ENCODE measurements at places on chromosomes 2 and 18.

- no peak for DNase-seq
Measured at GRCh38 chr2:180222644-180223043, 215.5 kb upstream of the CWC22 start.

GRCh38 chr2:16765356-16765755 lies 99.7 kb upstream of the CYRIA start:
- no peak for DNase-seq

DNA sequence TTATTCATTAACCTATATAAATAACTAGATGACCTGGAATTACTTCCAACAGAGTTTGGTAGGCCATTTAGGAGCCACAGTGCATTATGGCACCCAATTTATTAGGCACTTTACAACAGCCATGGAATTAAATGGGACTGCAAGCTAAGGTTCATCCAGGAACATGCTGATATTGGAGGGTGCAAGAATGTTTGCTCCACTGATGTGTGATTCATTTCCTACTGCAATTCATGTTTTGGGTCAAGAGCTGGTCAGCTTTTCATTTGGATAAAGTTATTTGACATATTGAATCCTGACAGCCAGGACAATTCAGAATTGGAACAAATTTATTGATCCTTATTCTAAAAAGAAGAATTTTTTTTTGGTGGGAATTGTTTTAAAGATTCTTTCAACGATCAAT lies 11.8 kb upstream of the LYPD1 start:
- DNase-seq: no peak

DNA sequence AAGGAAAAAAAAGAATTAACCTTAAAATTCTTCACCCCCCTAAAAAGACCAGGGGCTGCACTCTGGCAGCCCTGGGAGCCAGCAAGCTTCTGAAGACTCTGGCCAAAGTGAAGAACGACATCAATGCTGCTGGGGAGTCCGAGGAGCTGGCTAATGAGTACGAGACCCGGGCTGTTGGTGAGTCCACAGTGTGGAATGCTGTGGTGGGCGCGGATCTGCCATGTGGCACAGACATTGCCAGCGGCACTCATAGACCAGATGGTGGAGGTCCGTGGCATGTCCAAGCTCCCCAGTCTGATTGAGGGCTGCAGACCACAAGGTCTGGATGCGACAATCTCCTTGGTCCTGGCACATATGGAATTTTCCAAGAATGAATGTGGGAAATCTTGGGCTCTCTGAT lies 47.4 kb downstream of the TRPM8 start:
- DNase-seq: no peak

DNA sequence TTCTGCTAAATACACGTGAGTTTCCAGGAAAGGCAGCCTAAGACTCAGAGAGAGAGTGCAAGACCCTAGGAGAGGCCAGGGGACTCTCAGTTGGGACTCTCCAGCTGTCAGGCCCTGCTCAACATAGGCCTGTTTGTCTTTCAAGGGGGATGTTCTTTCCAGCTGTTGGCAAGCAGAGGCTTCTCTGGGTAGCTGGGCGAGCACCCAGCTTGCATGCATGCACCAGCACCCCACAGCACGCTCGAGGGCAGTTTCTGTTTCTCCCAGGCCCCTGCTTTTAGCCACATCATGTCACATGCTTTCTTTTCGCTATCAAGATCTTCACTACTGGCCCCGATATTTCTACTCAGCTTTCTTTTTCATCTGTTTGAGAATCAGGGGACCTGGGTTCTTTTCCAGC lies 479.3 kb upstream of the HS6ST1 start:
- DNase-seq: peak; percentile 22

DNA sequence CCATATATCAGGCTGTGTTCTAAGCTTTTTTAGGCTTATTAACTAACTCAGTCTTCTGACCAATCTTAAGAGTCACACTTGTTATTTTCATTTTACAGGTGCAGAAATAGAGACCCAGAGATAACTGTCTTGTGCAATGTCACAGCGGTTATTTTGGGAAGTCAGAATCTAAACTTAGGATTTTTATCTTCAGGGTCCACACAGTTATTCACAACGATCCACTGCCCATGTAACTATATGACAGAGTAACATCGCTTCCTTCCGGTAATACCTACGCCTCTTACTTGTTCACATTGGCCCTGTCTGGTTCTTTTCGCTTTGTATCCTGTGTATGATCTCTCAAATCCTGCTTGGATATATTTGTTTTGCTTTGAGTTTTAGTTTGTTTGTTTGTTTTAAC lies 631.7 kb downstream of the LRP1B start:
- DNase-seq: no peak

GRCh38 chr2:77977471-77978063 lies 455.4 kb upstream of the LRRTM4 start:
- DNase-seq: no peak

- DNase-seq: no peak
Measured at GRCh38 chr2:177989029-177989885, 83.3 kb downstream of the PDE11A start.

GRCh38 chr2:178997067-178997466 lies 52.9 kb downstream of the CCDC141 start:
- DNase-seq: no peak

DNA sequence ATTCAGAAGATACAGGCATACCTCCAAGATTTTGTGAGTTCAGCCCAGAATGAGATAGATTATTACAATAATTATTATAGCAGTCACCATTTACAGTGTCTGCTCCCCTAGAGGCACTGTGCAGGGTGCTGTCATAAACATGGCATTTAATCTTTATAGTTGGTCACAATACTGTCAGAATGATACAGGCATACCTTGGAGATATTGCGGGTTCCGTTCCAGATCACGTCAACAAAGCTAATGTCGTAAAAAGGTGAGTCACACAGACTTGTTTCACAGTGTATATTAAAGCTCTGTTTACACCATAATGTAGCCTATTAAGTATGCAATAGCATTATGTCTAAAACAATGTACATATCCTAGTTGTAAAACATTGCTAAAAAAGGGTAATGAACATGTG lies 45.6 kb downstream of the ZRANB3 start:
- DNase-seq: no peak

DNA sequence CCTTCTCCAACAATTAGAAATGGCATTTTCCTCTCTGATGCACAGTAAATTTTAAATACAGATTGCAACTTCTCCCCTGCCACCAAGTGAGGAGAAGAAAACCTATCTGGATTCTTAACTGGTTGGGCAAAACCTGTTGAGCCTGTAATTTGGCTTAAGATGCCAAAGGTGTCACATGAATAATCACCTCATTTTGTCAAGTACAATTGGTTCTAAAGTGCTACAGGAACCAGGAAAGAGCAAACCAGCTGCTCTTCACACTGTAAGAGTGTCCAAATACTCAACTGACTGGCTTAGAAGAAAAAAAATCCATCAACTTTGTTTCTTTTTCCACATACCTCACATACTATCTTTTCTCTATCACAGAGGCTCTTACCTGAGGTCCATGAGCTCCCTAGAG lies 35.4 kb downstream of the NPC1 start:
- no peak for DNase-seq

GRCh38 chr2:184004289-184004947 lies 593.9 kb upstream of the ZNF804A start:
- DNase-seq: peak; percentile 30

- DNase-seq: no peak
Measured at GRCh38 chr2:119157850-119158511, 570 bp downstream of the C1QL2 start.

DNA sequence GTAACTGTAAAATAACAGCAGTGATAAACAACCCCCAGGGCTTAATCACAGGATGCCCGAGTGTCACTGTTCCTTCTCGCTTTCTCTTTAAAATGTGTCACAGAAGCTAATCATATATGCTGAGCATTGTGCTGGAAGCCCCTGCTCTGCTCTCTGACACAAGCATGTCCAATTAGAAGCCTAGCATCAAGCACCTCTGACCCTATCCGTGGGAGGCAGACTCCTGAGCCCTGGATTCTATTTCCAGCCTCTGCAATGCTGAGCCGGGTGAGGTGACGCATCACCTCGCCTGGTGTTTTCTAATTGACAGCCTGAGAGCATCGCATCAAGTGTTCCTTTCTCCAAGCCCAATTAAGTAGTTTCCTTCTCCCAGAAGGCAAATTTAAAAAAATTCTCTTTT lies 19.7 kb upstream of the SCG2 start:
- DNase-seq: no peak

- no peak for DNase-seq
Measured at GRCh38 chr2:37323781-37324535, 675 bp downstream of the PRKD3 start.

- peak; percentile 58 for DNase-seq
Measured at GRCh38 chr2:144357623-144358373, 162.1 kb downstream of the ZEB2 start.

DNA sequence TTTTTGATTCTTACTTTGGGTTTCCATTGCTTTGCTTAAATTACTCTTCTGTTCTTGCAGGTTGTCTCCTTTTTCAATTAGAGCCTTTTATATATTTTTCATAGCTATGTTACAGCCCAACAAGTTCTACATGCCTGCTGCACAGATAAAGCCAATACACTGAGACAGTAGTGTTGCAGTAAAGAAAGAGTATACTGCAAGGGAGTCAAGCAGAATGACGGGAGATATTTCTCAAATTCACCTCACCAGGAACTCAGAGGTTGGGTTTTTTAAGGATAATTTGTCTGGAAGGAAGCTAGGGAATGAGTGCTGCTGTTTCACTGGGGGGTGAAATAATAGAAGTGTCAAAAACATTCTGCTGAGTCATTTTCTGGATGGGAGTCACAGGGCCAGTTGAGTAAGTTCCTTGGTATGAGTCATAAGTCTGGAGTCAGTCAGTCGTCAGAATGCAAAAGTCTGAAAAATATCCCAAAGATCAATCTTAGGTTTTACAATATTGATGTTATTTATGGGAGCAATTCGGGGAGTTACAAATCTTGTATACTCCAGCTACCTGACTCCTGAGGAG lies 193.0 kb upstream of the RGPD4 start:
- no peak for DNase-seq

- no peak for DNase-seq
Measured at GRCh38 chr18:48943333-48943732, 7.4 kb downstream of the SMAD7 start.

GRCh38 chr2:72603481-72603880 lies 222.4 kb downstream of the EXOC6B start:
- no peak for DNase-seq

GRCh38 chr2:217478831-217479455 lies 523.9 kb downstream of the TNS1 start:
- no peak for DNase-seq

DNA sequence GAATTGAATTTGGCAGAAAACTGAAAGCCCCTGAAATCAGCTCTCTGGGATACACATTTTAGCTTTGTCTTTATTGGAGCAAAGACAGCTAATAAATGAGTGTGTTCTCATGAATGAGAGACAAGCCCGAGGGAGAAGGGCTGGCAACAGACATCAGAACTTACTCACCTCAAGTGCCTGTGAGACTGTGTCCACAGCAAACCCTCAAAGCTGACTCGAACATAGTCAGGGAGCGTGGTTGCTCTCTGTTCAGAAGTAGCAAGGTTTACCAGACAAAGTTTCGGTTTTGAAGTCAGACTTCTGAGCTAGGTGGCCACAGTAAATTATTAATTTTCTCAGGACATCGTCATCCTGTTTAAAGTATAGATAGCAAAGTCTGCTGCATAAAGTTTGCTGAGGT lies 207.9 kb downstream of the CMPK2 start:
- DNase-seq: no peak

GRCh38 chr2:32719933-32720716 lies 92.3 kb downstream of the TTC27 start:
- no peak for DNase-seq

GRCh38 chr18:22670914-22671313 lies 253.2 kb upstream of the CTAGE1 start:
- DNase-seq: peak; percentile 11

GRCh38 chr2:67476809-67477790 lies 80.0 kb downstream of the ETAA1 start:
- DNase-seq: peak; percentile 6

- no peak for DNase-seq
Measured at GRCh38 chr18:24055878-24056277, 41.3 kb downstream of the TTC39C start.

DNA sequence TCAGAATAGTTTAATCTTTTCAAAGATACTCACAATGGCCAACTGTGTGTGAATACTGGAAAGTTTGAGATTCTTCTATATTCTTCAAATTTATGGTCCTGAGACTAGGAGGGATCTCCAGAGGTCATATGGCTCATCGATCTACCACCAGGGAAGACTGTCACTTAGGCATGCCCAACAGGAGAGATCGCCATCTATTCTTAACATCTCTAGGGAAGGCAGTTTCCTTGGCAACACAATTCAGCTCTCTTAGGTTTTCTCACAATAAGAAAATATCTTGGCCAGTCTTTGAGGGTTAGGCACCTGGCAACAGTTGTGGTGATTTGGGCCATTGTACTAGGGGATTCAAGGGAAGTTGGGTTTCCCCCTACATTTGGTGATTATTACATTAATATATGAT lies 107.2 kb downstream of the GALNT3 start:
- DNase-seq: no peak

GRCh38 chr18:77138270-77138669 lies 5.7 kb upstream of the MBP start:
- no peak for DNase-seq

DNA sequence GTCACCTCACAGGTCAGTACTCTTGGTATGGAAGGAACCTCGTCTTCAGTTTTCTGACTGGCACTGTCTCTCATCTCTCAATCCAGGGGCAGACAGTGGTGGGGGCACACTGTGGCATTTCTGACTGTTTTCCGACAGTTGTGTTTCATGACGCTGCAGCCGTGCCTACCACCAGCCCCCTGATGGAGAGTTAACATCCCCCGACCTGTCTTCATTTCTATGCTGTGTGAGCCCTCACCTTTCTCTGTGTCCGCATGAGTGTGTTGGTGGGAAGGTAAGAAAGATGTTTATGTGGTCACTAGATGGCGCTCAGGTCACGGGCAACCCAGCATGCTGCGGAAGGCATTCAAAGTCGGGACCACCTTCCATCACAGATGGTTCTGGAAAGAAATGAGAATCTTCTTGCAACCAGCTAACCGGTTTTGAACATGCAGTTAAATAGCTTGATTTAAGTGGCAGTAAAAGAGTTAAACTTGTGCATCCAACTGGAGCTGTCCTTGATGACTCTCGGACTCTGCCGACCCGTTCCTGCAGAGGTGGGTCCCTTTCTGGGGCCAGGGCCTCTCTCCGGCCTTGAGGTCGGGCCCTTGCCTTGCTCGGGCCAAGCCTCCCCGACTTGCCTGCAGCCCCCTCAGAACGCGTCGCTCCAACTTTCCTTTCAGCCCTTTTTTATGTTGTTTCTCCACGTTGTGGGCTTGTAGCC lies 92.4 kb downstream of the DYSF start:
- peak; percentile 81 for DNase-seq

DNA sequence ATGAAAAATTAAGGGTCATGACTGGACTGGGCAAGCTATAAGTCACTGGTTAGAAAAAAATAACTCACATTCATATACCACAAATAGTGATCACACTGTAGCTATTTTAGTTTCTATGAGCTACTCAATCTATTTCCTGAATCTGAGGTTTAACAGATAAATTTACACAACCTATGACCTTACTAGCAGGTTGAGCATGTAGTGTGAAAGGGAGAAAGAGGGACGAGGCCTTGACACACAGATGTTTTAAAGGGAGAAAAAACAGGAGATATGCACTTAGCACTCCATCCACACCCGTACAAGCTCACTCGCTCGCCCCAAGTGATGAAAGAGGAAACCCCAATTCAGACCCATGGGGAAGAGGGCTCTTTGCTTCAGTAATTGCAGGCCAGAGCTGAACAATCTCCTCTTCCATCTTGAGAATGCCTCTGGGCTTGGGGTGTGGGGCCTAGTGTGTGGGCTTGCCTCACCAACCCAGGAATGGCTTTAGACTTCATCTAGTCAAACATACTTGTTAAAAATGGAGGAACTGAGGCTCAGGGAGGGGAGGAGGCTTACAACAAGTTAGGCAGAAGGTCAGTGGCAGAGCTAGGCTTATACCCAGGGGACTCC lies 10.7 kb downstream of the CYRIA start:
- DNase-seq: peak; percentile 38

- peak; percentile 44 for DNase-seq
Measured at GRCh38 chr2:46179037-46179621, 118.1 kb upstream of the EPAS1 start.

All from GM20000 (cell line).